ENCODE measurements at places on chromosomes 12 and 14. TPM values are rescaled to one million over a fixed set of nuclear protein-coding genes. Genes with fewer than 3 reads are reported as not detected.

SOS2 gene
- total RNA-seq = 31.0 TPM

FAM181A gene
- total RNA-seq = not detected

KLHDC1 gene
- 3.0 TPM for total RNA-seq

POTEM gene
- total RNA-seq = not detected

GALC gene
- 36.0 TPM for total RNA-seq

FOXG1 gene
- total RNA-seq = not detected

DCN gene
- total RNA-seq = 0.67 TPM

PTPN21 gene
- total RNA-seq = 4.3 TPM

SIX4 gene
- under 0.01 TPM for total RNA-seq

KLRK1 gene
- total RNA-seq = not detected

PPFIA2 gene
- 2.2 TPM for total RNA-seq

CLEC2A gene
- not detected for total RNA-seq

COQ6 gene
- 25.1 TPM for total RNA-seq

MLH3 gene
- 15.3 TPM for total RNA-seq

STON2 gene
- 2.1 TPM for total RNA-seq

RAPGEF3 gene
- not detected for total RNA-seq

HIGD1C gene
- not detected for total RNA-seq

C12orf76 gene
- 14.8 TPM for total RNA-seq

PTHLH gene
- 0.31 TPM for total RNA-seq

APOF gene
- total RNA-seq = not detected

ANG gene
- total RNA-seq = 5.6 TPM

SLC17A8 gene
- not detected for total RNA-seq
